HCT116 (cell line): ENCODE measurements at places on chromosomes 6 and 20.

GRCh38 chr20:33667676-33668465 lies 1.1 kb downstream of the ACTL10 start:
- DNase-seq, result no peak

DNA sequence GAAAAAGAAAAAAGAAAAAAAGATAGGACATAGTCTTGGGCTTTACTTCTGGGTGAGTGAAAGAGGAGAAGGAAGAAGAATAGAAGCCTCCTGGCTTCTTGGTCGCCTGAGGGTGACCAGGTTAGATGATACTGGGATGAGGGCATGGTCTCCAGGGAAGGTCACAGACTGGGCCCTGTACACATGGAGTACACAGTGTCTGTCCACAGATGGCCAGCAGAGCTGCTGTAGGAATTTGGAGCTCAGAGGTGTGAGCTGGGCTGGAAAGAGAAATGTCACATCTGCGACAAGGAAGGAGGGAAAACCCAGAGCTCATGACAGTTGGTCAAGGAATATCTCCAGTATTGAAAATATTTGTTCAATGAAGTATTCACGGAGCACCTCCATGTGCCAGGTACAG lies 56.1 kb downstream of the DLGAP4 start:
- no peak for DNase-seq

- DNase-seq, result no peak
Observed at GRCh38 chr20:1368448-1369199, 24.2 kb downstream of the FKBP1A start.

GRCh38 chr6:50890579-50890978 lies 71.9 kb downstream of the TFAP2B start:
- DNase-seq, result no peak

DNA sequence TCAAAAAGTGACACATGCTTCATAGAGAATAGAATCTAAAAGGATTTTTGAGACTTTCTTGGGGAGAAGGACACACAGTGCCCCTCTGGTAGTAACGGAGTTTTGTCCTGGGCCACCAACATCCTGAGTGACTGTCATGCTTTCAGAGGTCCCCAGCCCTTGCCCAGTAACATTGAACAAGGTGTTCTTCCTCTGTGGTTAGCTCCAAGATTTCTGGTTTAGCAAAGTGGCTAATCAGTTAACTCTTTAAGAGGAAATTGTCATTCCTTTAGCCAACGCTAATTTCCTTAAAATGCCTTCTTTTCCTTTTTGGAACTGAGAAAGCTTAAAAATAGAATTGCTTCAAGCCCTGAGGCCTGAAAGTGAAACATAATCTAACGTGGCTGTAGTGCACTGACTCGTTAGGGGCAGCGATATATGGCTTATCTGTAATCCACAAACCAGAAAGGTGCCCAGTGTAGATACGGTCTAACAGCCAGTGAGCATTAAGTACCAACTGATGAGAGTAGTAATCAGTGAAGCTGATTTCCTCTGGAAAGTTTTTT lies 7.8 kb downstream of the E2F3 start:
- no peak for DNase-seq

DNA sequence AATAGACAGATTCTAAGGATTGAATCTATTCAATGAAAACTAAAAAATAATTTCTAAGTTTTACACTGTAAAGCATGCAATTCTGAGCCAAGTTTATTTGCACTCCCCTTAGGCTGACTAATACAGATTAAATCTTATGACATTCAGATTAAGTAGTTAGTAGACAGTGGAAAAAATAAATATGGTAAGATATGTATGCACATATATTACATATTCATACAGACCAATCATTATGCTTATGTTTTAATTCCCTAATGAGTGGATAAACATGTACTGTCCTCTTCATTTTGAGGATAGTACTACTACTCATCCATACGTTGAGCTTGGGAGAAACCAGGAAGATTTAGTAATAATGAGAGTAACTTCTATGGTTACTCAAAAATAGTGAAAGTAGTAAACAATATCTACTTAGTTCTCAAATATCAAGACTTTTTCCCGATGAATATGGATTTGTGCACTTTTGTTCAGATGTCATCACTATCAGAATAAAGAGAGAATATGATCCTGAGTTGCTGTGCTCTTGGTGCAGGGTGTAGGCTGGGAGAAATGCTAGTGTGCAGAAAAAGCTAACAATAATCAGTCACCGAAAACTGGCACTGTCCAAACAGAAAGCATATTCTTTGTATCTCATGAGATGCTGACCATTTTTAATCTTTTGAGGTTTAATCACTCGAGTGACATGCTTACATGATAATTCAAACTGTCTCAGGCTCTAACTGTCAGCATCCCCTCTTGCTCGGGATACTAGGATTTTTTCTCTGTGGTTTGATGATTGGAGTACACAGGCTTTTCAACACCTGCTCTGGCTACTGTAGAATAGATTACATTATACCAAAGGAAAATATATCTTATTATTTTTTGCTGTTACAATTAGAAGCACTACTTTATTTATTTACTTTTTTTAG lies 111.6 kb downstream of the EPHA7 start:
- DNase-seq, result no peak

DNA sequence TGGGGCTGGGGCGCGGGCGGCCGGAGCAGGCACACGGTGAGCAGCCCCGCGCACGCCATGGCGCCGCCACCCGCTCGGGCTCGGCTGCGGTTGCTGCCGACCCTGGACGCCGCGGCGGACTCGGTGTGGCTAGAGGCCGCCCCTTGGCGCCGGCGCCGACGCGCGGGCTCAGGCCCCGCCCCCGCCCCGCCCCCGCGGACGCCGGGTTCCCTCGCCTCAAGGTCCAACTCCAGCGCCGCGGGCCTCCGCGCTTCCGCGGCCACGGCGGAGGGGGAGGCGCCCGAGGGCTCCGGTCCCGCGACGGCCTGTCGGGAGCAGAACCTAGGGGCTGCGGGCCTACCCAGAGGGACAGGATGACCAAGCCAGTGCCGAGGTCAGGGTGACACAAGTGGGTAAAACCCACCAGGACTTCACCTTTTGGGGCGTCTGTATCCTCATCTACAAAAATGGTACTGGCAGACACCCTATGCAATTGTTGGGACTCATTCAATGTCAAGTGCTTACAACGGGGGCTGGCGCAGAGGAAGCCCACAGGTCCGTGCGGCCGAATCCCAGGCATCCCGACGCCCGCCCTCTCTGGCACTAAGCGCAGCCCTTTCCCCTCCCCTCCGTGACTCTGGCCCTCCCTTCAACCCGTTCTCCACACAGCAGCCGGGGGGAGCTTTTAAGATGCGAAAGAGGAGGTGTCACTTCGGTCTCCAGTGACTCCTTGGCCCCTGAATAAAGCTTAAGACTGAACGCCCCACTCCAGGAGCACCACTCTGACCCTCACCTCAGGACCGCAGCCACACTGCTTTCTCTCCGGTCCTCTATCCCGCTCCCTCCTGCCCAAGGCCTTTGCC lies at the start of gene NECAB3:
Gene NECAB3 (minus strand): TSS at position 135 of the 842 bp plus-strand sequence. CDS start 76 bp downstream, at position 59.
- DNase-seq, result no peak

- no peak for DNase-seq
Observed at GRCh38 chr6:149680503-149680902, 32.0 kb upstream of the KATNA1 start.

- no peak for DNase-seq
Observed at GRCh38 chr6:128403618-128404444, 116.6 kb downstream of the PTPRK start.

- no peak for DNase-seq
Observed at GRCh38 chr6:72564231-72564630, 57.6 kb upstream of the KCNQ5 start.

- DNase-seq, result no peak
Observed at GRCh38 chr6:23081701-23082100, 512.3 kb downstream of the HDGFL1 start.

DNA sequence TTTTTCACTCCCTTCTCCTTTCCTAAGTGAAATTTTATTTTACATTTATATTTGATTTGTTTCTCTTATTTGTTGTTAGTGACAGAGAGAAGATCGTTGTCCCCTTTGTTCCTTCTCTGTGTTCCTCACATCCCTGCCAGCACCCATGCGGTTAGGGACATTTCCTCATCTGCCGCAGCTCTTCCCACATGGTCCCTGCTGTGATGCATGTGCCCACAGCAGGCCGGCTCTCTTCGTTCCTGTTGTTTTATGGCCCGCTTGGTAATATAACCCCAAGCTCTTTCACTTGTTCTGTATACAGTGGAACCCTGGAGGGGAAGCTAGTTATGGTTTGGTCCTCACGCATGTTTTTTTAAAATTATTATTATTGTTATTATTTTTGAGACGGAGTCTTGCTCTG lies 23.6 kb downstream of the DTD1 start:
- DNase-seq, result no peak
